Activated CD8-positive, alpha-beta memory T cell treated with anti-CD3 and anti-CD28 coated beads, Interleukin-2, amount 10 ng/mL, durations not matched to agents 7 days and 5 days (primary cell): ENCODE measurements at places on chromosomes 1 and 21. TPM values are rescaled to one million over a fixed set of nuclear protein-coding genes. Genes with fewer than 3 reads are reported as not detected.

- no peak overlapping the region for H3K4me3 ChIP-seq
- no peak overlapping the region for H3K27ac ChIP-seq
- no peaks in the 10 kb centered on the region for H3K27me3 ChIP-seq
- DNase-seq: no peak
Measured at GRCh38 chr1:246397046-246397445, 110.0 kb downstream of the SMYD3 start.

GRCh38 chr1:7467476-7468175 lies 303.5 kb upstream of the VAMP3 start:
- H3K4me3 ChIP-seq: no peak overlapping the region
- no peaks in the 10 kb centered on the region for H3K27me3 ChIP-seq
- no peaks in the 10 kb centered on the region for H3K4me1 ChIP-seq

GRCh38 chr1:197984289-197984688 lies 67.1 kb downstream of the LHX9 start:
- DNase-seq: no peak
- H3K4me3 ChIP-seq: no peak overlapping the region
- H3K27me3 ChIP-seq: peaks cover 19% of the 10 kb centered on the region
- no peaks in the 10 kb centered on the region for H3K36me3 ChIP-seq
- no peaks in the 10 kb centered on the region for H3K4me1 ChIP-seq

DNA sequence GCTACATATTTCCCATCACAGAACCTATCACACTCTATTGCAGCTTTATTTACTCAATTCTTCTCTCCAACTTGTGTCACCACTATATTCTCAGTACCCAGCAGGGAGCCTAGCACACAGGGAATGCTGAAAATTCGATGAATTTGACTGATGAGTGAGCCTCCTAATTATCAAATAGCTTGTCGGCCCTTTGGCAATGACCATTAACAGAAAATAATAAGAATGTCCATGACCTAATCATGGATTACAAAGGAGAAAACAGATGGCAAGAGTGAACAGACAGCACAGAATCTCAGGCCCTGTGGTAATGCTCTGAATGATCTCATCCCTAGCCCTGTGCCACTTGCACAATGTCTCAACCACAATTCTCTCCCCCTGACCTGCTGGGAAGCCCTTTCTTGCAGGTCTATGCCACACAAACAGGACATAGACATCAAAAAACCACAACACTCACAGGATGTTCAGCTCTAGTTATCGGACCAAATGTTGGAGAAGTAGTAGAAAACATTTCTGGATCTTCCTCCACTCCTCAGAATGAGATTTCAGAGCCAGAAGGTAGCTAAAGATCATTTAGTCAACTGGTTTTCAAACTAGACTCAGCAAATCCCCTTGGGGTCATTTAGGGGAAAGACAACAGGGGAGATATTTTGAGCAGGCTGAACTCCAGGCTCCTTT lies 68.4 kb downstream of the LUZP1 start:
- no peaks in the 10 kb centered on the region for H3K27me3 ChIP-seq
- peaks cover 8% of the 10 kb centered on the region for H3K36me3 ChIP-seq
- H3K27ac ChIP-seq: peak overlapping the region; percentile 58
- peak; percentile 83 for DNase-seq

Gene COL24A1
- not detected for total RNA-seq

DNA sequence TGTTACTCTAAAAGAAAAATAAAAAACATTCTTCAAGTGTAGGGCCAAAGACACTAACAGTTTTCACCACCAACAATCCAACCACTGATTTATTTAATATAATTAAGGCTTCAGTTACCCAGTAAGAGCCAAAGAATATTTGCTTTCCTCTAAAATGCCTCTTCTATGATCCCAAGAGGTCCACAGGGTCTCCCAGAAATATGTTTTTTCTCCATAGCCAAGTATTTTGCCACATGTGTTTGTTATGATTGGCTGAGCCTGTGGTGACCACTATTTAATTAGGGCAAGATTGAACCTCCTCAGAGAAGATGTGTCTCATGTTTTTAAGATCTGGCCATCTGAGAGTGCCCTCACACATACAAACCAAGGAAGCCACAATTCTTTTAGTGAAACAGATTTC lies 135.9 kb downstream of the TPR start:
- H3K27me3 ChIP-seq: no peaks in the 10 kb centered on the region
- no peaks in the 10 kb centered on the region for H3K36me3 ChIP-seq
- H3K4me3 ChIP-seq: no peak overlapping the region
- no peaks in the 10 kb centered on the region for H3K4me1 ChIP-seq
- no peak for DNase-seq

- no peaks in the 10 kb centered on the region for H3K27me3 ChIP-seq
- no peaks in the 10 kb centered on the region for H3K36me3 ChIP-seq
- no peak for DNase-seq
- no peak overlapping the region for H3K4me3 ChIP-seq
- H3K27ac ChIP-seq: no peak overlapping the region
- H3K4me1 ChIP-seq: peaks cover 5% of the 10 kb centered on the region
Measured at GRCh38 chr1:56334047-56334446, 245.3 kb downstream of the PLPP3 start.

- no peak overlapping the region for H3K4me3 ChIP-seq
- no peak for DNase-seq
- H3K27me3 ChIP-seq: peaks cover 3% of the 10 kb centered on the region
- no peaks in the 10 kb centered on the region for H3K36me3 ChIP-seq
Measured at GRCh38 chr1:165960881-165961280, 133.5 kb downstream of the UCK2 start.

GRCh38 chr1:226948996-226949395 lies 8.9 kb downstream of the COQ8A start:
- H3K4me3 ChIP-seq: no peak overlapping the region
- DNase-seq: no peak
- H3K27ac ChIP-seq: no peak overlapping the region
- H3K36me3 ChIP-seq: no peaks in the 10 kb centered on the region
- H3K27me3 ChIP-seq: no peaks in the 10 kb centered on the region

GRCh38 chr1:221559911-221560310 lies 182.0 kb downstream of the DUSP10 start:
- H3K4me3 ChIP-seq: no peak overlapping the region
- no peak overlapping the region for H3K27ac ChIP-seq
- no peaks in the 10 kb centered on the region for H3K4me1 ChIP-seq
- DNase-seq: no peak
- no peaks in the 10 kb centered on the region for H3K36me3 ChIP-seq
- H3K27me3 ChIP-seq: peaks cover 5% of the 10 kb centered on the region

DNA sequence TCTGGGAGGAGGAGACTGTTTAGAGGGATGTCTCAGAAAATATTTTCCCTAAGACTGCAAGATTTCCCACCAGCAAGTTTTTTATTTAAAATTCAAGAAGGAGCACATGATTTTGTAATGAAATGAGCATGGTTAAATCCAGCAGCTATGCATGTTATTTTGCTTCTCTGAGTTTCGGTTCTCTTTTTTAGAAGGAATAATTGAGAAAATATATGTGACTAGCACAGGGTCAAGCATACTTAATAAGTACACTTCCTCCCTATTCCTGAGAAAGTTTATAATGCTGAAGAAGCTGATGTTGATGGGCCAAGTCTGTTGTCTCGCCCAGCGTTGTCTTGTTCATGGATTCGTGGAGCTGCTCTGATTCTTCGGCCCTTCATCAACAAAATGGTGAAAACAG lies 51.2 kb downstream of the EXO1 start:
- H3K4me1 ChIP-seq: no peaks in the 10 kb centered on the region
- DNase-seq: no peak
- no peak overlapping the region for H3K4me3 ChIP-seq
- no peak overlapping the region for H3K27ac ChIP-seq
- H3K27me3 ChIP-seq: no peaks in the 10 kb centered on the region

- H3K27me3 ChIP-seq: no peaks in the 10 kb centered on the region
- H3K27ac ChIP-seq: no peak overlapping the region
- DNase-seq: no peak
- no peaks in the 10 kb centered on the region for H3K36me3 ChIP-seq
- H3K4me3 ChIP-seq: no peak overlapping the region
Measured at GRCh38 chr21:27584256-27584655, 617.4 kb upstream of the ADAMTS5 start.
